ENCODE measurements at places on chromosomes 1 and 21.

- no peak for DNase-seq
These were observed 4.0 kb downstream of the CASQ2 start for GRCh38 chr1:115764541-115764940.

DNA sequence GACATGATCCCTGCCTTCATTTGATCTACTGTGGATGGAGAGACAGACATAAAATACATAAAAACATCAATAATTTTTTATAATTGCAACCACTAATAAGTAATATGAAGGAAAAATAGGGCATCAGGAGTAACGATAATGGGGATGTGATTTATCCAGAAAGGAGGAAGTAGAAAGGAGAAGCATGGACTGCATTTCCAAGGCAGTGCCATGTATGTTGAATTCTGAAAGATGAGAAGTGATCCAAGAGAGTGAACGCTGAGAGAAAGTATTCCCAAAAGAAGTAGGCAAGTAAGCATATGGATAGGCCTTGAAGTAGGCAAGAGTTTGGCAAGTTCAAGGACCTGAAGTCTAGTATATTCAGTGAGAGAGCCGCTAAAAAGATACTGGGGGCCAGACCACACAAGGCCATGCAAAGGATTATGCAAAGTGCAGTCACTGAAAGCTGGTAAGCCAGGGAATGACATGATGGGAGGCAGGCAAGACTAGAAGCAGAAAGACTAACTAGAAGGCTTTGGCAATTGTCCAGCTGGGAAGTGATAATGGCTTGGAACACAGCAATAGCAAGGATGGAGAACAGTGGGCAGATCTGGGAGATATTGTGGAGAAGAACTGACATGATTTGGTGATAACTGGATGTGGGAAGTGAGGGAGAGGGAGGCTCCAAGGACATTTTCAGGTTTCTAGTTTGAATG, 85.9 kb downstream of the TM2D1 start:
- DNase-seq = no peak

DNA sequence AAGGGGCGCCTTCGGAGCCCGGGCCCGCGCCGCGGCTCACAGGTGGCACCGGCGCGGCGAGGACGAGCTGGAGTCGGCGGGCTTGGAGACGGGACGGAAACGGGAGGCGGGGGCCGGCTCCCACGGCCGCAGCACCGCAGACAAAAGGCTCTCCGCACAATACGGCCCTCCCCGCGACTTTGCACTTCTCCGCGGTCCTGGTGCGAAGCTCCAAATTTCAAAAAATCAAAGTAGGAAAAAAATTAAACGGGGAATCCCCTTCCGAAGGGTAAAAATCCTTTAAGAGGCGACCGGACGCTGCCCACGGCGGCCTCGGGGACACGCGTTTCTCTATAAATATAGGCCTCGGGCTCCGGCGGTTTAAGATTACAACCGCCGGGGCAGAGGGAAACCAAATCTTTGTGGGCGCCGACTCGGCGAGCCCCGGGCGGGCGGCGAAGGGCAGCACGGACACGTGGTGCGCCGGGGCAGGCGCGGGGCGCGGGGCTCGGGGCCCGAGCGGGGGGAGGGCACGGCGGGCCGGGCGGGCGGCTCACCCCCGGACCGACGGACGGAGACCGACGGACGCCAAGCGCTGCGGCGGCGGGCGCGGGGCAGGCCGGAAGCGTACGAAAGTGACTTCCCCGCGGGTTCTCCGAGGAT, 453 bp downstream of the PABPC4 start:
- no peak for DNase-seq

- no peak for DNase-seq
These were observed 101.7 kb downstream of the OLFML2B start for GRCh38 chr1:161921990-161922389.

DNA sequence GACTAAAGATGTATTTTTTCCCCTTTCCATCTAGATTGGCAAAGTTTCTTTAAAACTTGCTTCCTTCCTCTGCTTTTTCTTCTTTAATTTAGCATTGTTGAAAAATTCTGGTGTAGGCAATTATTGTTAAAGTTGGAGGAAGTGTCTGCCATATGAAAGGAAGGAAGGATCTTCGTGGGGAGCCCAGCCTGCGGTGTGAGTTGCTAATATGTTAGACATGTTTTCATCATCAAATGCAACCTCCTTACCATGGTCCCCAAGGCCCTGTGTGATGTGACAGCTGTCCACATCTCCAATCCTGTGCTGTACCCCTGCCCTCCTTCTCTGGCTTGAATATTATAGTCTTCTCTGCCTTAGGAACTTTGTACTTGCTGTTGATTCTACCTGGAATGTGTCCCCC, 81.0 kb upstream of the ZBTB18 start:
- DNase-seq = no peak

- no peak for DNase-seq
These were observed 54.4 kb downstream of the MAB21L3 start for GRCh38 chr1:116165572-116165971.

DNA sequence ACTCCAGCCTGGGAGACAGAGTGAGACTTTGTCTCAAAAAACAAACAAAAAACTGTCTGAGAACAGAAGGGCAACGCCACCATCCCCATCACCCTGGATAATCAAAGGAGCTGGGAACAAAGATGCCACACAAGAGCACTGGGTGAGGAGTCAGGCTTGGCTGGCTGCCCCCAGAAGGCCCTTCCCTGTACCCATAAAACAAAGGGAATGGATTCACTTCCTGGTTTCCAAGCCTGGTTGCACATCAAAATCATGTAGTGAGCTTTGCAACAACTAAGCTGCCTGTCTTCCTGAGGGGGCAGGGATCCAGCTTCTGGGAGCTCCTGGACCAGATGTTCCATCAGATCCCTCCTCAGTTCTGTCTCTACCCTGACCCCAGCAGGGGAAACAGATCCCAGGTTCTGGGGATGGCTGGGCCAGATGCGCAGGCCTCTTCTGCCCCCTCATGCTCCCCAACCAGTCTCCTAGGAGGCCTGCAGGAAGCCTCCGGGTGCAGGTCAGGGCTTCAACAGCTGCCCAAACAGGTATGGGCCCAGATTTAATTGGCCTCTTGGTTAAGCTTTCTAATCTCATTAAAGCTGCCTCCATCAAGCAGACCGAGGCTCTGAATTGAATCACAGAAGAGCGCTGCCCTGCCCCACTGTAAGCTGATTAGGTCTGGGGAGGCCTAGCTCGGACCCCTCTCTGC, 97.8 kb downstream of the MRPL37 start:
- DNase-seq = no peak

GRCh38 chr21:36504067-36505058, 24.4 kb upstream of the CLDN14 start:
- DNase-seq = peak; percentile 19

GRCh38 chr1:177558372-177558771, 387.6 kb downstream of the BRINP2 start:
- no peak for DNase-seq

GRCh38 chr1:58401991-58402390, 144.5 kb downstream of the OMA1 start:
- no peak for DNase-seq

DNA sequence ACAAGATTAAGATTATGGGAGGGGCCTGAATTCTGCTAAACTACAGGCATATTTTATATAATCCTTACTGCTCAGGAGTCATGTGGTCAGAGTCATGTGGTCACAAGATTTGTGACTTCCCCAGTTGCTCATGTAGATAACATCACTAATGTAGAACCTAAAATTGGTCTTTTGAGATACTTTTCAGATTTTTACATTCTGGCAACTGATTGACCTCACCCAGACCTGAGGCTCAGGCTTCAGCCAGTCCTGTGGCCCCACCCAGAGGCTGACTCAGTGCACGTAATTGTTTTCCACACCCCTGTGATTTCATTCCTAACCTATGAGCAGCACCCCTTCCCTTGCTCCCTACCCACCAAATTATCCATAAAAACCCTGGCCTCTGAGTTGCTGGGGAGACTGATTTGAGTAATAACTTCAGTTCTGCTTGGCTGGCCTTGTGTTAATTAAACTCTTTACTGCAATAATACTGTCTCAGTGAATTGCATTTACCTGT, 41.7 kb upstream of the ZNF326 start:
- peak; percentile 79 for DNase-seq

DNA sequence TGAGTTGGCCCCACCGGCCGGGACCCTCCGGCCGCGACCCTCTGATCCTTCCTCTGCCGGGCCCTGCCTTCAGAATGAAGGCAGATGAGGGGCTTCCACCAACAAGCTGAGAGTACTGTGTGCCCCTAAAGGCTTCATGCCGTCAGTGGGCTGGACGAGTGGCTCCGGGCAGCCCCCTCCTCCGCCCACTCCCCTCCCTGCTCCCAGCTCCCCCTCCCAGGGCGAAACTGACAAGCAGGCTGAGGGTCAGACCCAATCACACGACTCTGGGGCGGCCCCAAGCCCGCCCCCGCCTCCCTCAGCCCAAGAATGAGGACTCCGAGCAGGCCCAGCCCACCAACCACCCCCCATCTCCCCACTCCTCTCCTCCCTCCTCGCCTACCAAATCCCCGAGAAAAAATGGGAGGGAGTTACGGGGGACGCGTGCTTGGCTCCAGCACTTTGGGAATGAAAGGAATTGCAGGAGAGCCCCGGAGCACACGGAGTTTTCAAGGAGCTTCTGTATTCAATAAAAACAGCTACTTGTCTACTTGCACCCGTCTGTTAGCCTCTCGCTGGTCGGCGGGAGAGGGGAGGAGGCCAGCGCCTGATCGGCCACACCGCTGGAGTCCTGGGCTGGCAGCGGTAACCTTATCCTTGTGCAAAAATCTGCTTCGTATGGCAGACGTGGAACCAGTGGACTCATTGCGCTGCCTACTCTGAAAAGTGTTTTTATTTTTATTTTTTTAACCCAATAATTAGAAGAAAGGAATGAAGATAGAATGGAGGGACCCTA, at the start of gene COL11A1:
Gene COL11A1 (minus strand): TSS at position 147 of the 775 bp plus-strand sequence. CDS start 344 bp downstream, outside the sequence.
- DNase-seq = no peak

- no peak for DNase-seq
These were observed 116.2 kb downstream of the PTBP2 start for GRCh38 chr1:96837781-96838216.

GRCh38 chr1:183553764-183554163, 36.5 kb downstream of the NCF2 start:
- DNase-seq = no peak

DNA sequence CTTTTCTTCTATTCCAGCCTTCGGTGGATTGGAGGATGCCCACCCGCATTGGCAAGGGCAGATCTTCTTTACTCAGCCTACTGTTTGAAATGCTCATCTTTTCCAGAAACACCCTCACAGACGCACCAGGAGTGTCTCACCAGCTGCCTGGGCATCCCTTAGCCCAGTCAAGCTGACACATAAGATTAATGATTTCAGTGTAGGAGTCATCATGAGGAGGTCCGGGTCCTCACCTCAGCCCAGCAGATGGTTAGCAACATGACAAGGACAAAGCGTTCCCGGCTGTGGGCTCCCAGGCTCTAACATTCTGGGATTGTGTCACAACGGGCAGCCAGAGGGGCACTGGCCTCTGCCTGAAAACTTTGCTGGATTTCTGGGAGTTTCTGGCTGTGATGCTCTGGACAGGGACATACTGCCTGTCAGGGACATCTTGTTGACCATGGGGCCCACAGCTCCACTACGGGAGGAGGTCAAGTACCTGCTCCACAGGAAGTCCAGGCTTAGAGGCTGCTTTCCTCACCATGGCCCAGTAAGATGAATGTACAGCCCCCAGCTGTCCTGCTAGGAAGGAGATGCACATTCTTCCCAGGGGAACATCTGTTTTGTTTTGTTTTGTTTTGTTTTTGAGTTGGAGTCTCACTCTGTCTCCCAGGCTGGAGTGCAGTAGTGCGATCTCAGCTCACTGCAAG, 204.0 kb upstream of the COA6 start:
- DNase-seq = no peak

DNA sequence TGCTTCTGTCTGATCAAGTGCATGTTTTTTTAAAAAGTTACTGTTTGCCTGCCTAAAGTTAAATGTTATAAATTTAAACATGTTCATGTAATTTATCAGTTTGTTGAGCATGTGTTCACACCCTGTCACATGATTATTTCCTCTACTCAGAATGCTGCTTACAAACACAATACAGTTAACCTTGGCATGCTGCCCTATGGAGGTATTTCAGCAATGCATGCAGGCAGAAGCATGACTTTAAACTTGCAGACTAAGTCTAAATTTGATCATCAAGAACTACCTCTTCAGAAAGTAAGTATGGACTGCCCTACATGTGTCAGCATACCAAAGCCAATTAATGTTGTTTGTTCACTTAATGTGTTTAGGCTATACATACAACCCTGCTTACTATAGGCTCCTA, 161.6 kb downstream of the LRRC40 start:
- DNase-seq = peak; percentile 83

GRCh38 chr1:13771745-13772144, 71.8 kb downstream of the PRDM2 start:
- no peak for DNase-seq

DNA sequence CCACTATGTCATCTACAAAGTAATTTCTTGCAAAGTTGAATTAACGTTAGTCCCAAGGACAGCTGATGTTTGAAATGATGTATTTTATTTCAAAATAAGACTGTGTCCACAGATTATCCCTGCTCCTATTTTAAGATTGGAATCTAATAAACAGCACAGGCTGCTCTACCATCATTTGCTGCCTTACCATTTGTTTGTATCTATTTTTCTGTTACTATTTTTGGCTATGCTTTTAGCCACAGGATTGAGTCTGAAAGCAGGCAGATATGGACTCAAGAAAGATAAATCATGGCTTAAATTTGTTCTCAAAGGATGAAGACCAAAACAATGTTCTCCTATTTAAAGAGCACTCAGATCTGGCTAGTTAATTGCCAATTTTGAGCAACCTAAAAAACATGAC, 105.3 kb downstream of the RGS2 start:
- DNase-seq = no peak

DNA sequence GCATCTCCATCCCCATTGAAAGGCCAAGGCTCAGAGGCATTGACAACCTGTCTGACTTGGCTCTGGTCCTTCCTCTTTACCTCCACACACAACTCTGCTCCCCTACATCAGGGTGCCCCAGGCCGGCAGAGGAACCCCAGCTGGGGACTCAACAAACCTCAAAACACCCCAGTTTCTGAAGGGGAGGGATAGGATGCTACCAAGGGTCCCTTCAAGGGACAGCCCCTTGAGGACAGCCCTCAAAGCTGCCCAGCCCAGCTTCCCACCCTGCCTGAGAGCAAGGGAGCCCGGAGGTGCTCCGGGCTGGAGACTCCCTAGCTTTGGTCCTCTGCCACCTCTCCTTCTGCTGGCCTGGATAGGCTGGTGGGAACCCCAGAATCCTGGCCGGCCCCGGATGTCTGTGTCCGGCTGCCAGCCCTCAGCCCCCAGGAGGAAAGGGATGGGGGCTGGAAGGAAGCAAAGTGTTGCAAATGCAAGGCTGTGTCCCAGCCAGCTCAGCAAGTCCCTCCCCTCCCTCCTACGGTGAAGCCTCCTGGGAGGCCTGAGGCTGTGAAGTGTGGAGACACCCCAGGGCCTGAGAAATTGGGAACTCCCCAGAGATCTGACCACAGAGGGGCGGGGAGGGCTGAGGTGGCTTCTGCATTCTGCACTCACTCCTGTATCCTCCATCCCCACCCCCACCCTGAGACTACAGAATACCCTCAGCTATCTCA, 1.1 kb upstream of the MARCKSL1 start:
- DNase-seq = no peak
